ACHN (cell line): ENCODE measurements at places on chromosomes 6 and 20.

DNA sequence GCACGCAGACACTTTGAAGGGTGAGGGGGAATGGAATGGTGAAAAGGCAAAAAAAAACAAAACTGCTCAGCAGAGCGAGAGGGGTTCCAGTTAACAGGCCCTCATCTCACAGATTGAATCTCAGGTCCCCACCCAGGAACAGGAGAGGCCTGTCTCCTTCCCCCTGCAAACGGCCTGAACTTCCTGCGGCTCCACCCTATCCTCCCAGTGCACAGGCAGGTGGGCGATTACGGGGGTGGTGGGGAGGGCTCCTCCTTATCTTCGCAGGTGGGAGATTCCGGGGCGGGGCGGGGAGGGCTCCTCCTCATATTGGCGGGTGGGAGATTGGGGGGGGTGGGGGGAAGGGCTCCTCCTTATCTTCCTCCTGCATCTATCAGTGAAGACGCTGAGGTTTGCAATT lies 129.0 kb downstream of the SOX4 start:
- no peak for DNase-seq

DNA sequence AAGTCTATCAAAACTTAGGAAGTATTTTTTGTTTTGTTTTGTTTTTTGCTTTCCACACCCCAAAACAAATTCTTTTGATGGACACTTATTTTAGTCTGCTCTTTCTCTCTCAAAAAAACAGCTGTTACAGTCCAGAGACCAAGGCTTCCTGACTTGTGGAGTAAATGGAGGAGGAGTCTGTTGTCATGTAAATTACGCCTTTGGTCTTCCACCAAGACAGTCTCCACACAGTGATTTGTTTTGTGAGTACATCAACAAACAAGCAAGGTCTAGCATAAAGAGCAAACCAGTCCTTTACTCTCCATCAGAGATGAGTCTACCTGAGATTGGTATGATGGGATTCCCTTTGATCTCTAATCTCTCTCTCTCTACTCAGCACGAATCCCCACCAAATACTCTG lies 588.0 kb upstream of the ARID1B start:
- DNase-seq: no peak

- DNase-seq: no peak
Measured at GRCh38 chr6:34028691-34029360, 117.1 kb downstream of the GRM4 start.

DNA sequence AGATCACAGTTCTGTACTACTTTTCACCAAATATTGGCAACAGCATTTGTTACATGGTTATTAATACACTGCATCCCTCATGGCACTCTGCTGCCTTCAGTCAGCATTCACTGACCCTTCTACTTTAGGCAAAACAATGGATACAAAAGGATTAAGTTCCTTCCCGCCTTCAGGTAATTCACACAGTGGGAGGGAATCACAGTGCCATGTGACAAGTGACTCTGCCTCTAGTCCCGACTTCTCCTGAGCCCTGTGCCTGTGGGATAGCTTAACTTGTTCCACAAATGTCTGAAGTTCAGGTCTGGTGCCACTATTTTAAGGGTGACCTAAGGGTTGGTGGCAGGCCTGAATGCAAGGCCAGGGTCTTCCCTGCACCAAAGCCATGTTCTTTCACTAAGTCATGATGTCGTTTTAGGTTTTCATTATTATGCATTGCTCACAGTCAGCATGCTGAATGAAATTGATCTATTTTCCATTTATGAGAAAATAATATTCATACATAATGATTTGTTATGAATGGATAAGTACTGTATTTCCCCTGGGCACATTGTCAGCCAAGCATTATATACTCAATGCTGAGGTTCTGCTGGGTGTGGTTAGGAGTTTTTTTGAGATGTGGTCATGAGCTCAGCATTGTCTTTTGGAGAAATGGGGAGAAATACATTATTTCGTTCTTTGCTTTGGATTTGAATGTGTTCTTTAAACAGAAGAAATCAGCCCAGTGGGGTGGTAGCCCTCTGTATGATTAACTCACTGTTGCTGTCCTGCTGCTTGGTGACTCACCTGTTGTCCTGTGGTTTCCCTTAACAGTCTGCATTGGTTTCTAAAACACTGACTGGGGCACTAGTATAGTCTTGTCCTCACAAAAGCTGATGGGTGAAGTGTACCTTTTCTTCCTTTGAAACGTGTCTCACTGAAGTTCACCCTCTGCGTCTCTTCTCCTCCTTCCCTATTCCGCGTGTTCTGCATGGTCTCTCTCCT lies 66.4 kb downstream of the AFDN start:
- DNase-seq: peak; percentile 60

- no peak for DNase-seq
Measured at GRCh38 chr6:120274547-120274946, 925.0 kb upstream of the MAN1A1 start.

DNA sequence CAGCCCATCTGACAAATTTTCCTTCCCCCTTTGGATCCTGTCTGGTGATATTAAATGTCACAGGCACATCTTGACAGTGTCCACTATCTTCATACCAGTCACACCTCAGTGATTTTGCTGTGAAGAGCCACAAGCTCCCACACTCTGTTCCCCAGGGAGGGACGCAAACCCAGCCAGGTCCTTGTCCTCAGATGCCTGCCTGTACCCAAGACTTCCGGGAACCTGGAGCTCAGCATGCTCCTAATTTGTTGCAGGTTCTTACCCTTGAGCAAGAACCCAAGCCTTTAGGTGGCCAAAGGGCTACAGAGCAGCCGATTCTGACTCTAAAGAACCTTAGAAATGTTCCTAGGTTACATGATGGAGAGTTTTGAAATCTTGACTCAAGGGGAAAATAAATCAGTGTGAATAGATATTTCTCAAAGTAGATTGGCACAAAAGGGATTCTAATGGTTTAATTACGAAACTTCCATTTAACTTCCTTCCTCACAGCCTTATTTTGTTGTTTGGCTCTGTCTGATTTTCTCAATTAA lies 66.2 kb upstream of the MTHFD1L start:
- no peak for DNase-seq

DNA sequence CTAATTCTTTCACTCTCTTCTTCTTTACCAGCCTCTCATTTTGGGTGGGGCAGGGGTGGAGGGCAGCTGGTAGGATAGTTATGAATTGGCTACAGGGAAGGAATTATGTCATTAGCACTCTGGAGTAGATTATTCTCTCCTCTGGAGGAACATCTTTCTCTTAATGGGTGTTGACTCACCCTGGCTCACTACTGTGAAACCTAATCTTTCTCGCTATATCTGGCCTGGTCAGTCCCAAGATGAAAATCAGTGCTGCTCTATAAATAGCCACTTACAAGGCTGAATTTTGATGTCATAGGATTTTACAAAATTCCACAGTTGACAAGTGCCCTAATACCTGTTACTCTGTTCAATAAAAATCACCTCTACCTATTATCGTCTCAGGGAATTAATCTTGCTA lies 151.3 kb downstream of the COL9A1 start:
- DNase-seq: no peak

DNA sequence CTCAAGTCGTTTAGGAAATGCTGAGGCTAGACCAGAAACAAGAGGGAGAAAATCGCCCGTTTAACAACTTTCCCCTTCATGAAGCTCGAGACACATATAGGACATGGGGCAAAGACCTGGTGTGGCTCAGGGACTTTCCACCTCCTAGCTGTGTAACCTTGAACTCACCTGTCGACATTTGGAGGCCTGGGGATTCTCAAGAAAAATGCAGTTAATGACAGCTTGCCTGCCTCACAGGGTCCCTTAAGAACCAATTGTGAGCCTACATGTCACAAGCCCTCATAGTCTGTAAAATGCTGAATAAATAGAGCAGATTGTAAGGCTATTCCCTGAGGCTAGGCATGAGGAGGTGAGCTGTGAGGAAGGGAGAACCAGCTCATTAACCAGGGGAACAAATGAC lies 35.1 kb downstream of the MGME1 start:
- DNase-seq: no peak

GRCh38 chr20:17316316-17317038 lies 89.6 kb downstream of the PCSK2 start:
- DNase-seq: no peak

DNA sequence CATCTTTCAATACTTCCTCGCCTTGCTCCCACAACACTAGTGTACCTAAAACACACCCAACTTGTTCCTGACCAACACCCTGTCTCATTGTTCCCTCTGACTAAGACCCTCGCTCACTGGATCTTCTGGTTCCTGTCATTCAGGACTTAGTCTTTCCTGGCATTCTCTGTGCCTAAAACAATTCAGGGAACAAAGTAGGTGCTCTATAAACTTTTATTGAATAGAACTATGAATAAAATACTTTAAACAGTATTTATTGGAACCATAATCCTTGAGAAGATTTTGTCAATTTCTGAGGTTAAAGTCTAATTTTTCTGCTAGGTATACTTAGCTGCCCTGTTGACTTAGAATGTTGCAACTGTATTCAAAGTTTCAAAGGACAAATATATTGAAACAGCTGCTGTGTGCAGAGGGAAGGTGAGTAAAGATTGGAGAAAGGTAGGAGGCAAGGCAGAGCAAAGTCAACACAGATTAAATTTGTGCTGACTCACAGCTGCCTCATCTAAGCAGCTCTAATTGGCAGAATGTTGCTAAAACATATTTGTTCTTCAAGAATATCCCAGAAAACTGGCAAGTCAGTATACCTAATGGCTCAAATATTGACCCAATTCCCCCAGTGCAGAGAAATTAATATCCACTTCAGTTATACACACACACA lies 37.6 kb downstream of the GSTA2 start:
- no peak for DNase-seq

DNA sequence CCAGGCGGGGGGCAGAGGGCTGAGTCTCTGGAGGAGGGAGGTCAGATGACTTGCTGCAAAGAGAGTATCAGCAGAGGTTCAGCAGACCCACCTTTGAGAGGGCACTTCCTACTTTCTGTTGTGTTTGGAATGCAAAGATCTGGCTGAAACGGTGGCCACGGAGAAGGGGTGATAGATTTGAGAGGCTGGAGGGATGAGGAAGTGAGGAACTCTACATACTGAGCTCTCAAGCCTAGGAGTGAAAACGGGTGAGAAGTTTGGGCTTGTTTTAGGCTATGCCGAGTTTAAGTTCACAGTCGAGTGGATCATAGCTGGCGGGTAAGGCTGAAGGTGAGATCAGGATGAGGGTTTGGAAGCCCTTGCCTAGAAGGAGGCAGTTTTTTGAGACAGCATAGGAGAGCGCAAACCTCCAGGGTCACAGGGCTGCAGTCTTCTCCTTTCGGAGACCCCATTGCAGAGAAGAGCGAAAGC lies 477 bp upstream of the ITPA start:
- DNase-seq: no peak

GRCh38 chr6:142651384-142651783 lies 293.6 kb downstream of the HIVEP2 start:
- no peak for DNase-seq

GRCh38 chr6:145137425-145137824 lies 597.9 kb downstream of the EPM2A start:
- peak; percentile 10 for DNase-seq

DNA sequence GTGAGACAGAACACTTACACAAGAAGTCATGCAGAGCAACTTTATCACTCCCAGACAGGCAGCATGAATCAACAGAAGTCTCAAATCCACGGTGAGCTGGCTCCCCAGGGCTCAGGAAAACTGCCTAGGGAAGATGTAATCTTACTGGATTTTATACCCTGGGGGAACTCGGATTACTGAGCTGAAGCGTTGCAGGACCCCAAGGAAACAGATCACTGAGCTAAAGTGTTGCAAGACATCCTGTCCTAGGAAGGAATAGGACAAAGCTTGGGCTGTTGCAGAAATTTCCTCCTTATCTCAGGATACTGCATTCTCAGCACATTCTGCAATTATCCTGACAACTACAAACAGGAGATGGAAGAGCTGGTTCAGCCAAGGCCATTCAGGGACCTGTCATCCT lies 224.8 kb downstream of the TFAP2A start:
- no peak for DNase-seq

DNA sequence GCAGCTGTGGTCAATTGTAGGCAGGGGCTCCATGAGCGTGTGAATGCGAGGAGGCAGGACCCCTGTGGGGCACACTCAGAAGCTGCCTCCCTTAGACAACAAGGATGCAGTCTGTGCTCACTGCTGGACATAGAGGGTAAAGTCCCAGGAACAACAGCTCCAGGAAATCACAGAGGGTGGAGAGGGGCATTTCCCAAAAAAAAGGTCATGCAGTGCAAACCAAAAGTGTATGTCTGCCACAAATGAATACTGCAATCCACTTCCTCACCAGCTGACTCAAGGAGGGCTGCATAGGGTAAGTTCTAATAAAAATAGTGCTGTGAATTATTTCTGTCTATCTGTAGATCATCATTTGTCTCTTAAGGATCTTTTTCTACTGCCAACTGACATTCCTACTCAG lies 95.8 kb downstream of the RNF182 start:
- DNase-seq: no peak

DNA sequence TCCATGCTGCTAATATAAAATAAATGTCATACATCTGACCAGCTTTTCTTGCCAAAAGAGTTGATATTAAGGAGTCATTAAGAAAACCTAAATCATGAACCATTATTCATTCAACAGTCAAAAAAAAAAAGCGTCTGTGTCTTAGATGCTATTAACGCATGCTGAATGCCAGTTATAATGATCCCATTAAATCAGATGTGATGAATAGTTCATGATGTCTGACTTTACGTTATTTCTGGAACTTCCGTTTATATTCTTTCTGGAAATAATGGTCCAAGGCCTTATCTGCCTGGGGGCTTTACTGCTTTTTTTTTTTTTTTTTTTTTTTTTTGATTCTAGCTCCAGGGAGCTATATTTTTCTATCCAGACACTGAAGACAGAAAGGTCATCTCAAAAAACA lies 877.1 kb downstream of the HACE1 start:
- DNase-seq: no peak

- no peak for DNase-seq
Measured at GRCh38 chr6:82906489-82906888, 159.2 kb downstream of the UBE3D start.

DNA sequence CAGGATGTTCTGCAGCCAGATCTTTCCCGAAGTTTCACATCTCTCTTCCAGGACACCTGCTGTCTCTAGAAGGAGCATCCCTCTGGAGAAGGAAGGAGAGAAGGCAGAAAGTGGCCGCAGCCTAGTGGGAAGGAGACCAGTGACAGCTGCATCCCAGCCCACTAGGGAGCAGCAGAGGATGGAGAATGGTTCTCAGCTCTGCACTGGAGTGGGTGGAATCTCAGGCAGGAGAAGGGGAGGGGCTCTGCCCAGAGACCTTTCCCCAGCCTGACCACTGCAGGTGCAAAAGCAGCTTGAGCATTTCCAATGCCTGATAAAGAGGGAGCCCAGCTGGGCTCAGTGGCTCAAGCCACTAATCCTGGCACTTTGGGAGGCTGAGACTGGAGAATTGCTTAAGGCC lies 32.3 kb downstream of the NCR2 start:
- DNase-seq: peak; percentile 57

DNA sequence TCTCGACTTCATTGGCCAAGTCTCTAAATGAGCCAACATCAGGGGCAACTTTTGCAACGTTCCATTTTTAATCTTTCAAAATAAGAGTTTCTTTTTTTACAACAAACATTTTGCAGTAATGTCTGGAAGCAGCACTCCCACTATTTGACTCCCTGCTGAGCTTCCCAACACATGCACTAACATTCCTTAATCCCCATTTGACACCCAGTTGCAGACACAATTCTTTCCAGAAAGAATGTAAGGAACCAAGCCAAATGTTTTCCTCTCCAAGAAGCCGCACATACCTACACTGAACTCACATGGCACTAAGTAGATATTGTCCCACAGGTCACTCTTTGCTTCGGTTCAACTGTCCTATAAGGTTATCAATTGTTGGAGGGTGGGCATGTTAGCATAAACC lies 165.6 kb downstream of the GRM1 start:
- no peak for DNase-seq
